ENCODE measurements at places on chromosomes 16 and 17.
A peak's percentile ranks its signal among the peaks of the same experiment; 100 is the strongest.

GRCh38 chr17:44065668-44066203 is 735 bp downstream of the LSM12 start:
- no peak for DNase-seq

GRCh38 chr17:48954300-48954755 is 9.7 kb upstream of the SNF8 start:
- peak; percentile 69 for DNase-seq

- DNase-seq: no peak
Measured at GRCh38 chr17:69654981-69655855, 240.7 kb downstream of the MAP2K6 start.

DNA sequence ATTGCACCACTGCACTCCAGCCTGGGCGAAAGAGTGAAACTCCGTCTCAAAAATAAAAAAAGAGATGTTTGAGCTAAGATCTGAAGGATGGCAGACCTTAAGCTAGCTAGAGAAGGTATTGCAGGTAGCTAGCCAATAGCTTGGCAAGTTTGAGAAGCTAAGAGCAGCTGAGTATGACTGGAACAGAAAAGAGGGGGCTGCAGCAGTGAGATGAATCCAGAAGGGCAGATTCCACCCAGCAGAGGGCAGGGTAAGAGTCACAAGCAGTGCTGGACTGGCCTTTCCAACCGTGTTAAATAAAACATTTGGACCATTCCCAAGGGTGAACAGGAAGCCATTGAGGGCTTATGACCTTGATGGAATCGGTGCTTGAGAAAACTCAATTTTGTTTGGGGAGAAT is 5.7 kb upstream of the PHAF1 start:
- DNase-seq: no peak

GRCh38 chr16:50863644-50864144 is 121.8 kb downstream of the CYLD start:
- no peak for DNase-seq

DNA sequence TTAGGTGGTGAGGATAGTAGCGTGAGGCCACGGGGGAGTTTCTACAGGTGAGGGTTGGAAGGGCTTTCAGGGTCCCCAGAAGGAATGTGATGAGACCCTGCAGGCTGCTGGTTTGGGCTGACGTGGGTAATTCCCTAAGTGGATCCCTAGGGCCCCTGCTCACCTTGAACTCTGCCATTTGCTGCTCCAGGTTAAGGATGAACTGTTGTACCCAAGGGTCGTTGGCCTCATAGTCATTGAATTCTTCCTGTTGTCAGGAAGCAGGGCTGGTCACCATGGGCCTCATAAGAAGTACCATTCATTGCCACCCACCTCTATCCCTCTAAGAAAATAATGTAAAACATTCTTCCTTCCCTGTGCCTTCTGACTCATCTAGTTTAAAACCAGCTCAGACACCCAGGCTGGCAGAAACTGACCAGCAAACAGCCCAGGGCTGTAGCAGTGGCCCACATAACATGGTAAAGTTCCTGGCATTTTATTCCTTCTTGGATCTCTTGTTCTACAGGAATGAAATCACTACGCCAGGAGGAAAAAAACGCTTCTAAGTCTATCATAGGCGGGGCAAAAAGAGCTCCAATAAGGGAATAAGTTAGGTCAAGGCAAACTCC is 27.6 kb downstream of the FCSK start:
- DNase-seq: no peak

DNA sequence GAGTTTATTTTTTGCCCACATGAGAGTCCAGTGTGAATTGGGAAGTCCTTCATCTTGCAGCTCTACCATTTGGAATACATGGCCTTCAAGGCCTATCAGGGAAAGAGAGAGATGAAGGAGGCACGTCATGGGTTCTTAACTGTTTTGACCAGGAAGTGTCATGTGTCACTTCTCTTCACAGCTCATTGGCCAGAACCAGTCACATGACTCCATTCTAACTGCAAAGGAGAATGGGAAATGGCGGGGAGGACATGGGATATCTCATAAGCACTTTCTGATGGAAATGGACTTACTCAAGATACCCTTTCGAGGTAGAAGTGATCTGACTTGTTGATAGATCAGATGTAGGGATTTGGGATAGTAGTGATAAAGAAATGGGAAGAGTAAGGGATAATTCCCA is 57.9 kb upstream of the CES5A start:
- DNase-seq: no peak

GRCh38 chr16:4828567-4829321 is 18.3 kb downstream of the GLYR1 start:
- DNase-seq: no peak

DNA sequence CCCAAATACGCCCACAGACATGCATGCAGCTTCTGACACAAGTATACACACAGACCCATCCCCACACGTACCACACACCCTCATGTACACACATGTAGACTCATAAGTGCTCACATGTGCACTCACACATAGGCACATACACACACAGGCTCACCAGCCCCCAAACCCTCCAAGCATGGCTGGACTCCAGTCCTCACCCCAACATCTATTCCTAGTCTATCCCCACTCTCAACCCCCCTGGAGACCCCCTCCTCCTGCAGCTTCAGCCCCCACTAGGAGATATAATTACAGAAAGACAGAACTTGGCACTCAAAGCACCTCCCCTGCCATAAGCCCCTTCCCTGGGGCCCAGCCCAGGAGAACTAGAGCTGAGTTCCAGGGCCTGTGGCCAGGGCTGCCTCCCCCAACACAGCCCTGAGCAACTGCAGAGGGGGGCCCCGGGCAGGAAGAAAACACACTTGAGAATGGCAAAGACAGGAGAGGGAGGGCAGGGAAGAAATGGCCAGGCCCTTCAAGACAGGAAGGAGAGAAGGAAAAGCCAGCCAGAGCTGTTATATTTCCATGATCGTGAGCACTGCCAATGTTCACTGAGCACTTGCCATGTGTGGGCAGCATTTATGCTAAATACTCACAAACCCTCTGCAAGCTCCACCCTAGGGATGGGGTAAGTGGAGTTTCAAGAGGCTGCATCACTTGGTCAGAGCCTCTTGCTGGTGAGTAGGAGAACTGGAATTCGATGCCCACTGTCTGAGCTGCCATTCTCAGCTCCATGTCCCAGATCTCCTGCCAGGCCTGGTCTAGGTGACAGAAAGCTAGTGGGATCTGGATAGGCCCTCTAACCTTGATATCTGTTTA is 224.5 kb downstream of the ZNF423 start:
- DNase-seq: no peak

GRCh38 chr16:68902969-68903345 is 59.6 kb downstream of the TANGO6 start:
- DNase-seq: no peak

DNA sequence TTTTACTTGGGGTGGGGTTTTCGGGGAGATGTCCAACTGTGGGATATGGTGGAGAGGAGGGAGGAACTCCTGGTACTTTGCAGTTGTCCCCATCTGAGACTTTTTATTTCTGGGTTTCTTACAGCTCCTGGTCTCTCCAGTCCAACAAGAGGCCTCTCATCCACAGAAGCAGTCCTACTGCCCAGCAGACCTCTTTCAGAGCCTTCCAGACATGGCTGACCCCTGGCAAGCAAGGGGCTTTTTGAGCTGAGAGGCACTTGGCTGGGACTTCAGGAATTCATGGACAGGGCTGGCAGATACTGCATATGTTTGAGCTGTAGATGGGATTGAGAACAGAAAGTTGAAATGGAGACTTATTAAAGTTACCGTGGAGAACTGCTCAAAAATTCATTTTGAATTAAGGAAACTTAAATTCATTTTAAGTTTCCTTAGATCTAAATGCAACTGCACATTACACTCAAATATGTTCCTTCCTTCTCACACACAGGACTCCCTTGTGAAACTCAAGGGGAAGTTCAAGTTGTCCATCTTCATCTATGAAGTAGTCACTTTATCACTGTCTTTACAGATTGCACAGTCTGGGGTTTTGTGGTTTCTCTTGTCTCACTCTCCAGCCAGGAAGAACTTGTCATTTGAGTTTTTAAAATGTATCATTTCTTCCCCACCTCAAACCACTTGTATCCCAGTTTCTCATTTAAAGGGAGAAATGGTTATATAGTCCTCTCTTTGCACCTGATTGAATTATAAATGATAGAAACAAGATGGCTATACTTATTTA is 1.1 kb downstream of the LASP1NB start:
- no peak for DNase-seq

GRCh38 chr17:40950176-40950575 is 12.7 kb upstream of the KRT23 start:
- DNase-seq: no peak

GRCh38 chr17:82647593-82648164 is 565 bp downstream of the WDR45B start:
- DNase-seq: no peak

DNA sequence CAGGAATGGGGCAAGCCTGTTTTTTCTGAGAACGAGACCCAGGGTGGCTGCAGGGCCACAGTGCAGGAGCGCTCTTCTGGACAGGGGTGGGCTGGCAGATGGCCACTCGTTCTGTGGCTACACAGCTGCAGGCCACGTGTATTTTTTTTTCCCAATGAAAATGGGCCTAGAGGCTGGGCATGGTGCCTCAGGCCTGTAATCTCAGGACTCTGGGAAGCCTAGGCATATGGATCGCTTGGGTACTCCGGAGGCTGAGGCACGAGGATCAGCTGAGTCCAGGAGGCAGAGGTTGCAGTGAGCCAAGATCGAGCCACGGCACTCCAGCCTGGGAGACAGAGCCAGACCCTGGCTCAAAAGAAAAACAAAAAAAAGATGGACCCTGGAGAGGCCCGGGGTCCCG is 6.8 kb downstream of the UNKL start:
- DNase-seq: no peak

DNA sequence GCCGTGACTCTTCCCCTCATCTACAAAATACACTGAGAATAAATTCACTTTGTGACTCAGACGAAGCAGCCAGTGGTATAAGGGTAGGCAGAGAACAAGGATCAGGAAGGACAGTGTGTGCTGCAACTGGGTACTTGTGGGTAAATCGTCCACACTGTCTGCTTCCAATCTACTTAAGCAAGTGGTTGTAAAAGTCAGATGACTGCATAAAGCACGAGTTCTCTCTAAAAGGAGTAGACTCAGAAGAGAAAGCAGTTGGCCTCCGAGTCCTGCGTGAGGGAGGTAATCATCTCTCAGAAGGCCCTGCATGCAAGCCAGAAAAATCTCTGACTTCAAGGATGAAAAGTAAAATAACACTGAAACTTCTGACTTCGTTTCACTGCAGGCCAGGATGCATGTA is 43.1 kb downstream of the ANKFY1 start:
- no peak for DNase-seq

DNA sequence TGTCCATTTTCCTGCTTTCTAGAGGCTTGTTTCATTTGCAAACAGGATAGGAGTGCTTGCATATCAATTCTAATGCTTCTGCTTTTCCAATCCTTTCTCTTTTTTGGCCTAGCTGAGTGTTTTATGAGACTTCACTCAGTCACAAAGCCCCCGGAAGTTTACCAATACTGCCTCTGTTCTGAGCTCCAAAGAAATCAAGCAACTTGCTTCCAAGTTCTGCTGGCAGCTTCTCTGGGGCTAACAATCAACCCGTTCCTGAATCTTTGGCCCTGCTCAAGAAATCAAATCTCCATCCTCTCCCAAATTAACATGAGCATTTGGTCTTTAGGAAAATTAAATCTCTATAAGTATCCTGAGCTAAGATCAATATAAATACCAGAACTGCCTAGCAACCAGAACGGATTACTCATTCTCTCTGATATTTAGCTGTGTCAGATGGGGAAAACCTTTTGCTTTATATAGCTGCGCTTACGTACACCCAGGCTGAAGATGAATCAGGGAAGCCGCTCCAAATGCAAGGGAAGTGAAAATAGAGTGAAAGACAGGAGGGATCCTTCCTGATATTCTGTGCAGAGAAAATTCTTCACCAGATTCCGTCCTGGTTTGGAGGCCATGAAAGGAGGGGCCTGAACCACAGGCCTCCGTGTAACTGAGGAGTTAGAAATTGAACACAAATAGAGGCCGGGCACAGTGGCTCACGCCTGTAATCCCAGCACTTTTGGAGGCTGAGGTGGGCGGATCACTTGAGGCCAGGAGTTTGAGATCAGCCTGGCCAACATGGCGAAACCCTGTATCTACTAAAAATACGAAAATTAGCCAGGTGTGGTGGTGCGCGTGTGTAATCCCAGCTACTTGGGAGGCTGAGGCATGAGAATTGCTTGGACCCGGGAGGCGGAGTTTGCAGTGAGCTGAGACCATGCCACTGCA is 23.3 kb upstream of the GRB2 start:
- DNase-seq: no peak

GRCh38 chr16:50393858-50394802 is 25.3 kb upstream of the BRD7 start:
- DNase-seq: no peak

All from HCT116 (cell line).